ENCODE measurements at places on chromosomes 5 and 9. TPM values are rescaled to one million over a fixed set of nuclear protein-coding genes. Genes with fewer than 3 reads are reported as not detected.

DNA sequence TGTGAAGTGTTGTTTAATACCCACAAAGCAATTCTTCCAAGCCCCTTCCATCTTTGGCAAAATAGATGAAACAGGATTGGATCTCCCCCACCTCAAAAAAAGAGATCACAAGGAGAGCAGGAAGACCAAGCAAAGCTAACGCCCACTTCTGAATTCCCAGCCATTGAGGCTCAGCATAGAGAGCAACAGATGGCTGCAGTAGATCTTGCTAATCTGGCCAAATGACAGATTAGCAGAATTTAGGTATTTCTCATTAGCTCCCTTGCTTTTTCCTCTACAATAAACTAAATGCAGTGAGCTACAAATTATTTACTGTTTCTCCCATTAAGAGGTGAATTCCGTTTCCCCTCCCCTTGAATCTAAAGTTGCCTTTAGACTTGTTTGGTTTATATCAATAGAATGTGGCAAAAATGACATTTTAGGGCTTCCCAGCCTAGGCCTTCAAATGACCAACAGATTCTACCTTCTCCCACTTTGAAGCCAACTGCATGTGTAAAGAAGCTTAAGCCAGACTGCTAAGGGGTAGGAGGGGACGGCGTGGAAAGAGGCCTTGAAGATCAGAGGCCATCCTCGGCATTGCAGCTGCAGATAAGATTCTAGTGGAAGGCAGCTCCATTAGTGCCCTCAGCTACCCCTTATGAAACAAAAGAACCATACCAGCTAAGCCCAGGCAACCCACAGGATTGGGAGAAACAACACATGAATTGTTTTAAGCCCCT, 56.8 kb upstream of the CPEB4 start:
- DNase-seq: no peak
- H3K4me3 ChIP-seq: no peak overlapping the region
- peaks cover 2% of the 10 kb centered on the region for H3K27me3 ChIP-seq
- peaks cover 5% of the 10 kb centered on the region for H3K36me3 ChIP-seq

SCGB3A1 gene
- total RNA-seq: 5.4 TPM

GRCh38 chr5:136729901-136730355, 364.6 kb upstream of the TRPC7 start:
- H3K4me3 ChIP-seq: no peak overlapping the region
- H3K27me3 ChIP-seq: no peaks in the 10 kb centered on the region
- H3K27ac ChIP-seq: no peak overlapping the region
- peaks cover 5% of the 10 kb centered on the region for H3K4me1 ChIP-seq

GRCh38 chr9:135494791-135495559, 5.5 kb upstream of the MRPS2 start:
- no peaks in the 10 kb centered on the region for H3K4me1 ChIP-seq
- no peaks in the 10 kb centered on the region for H3K36me3 ChIP-seq
- H3K27ac ChIP-seq: no peak overlapping the region
- H3K4me3 ChIP-seq: no peak overlapping the region
- no peak for DNase-seq

SLC9A3 gene
- 1.1 TPM for total RNA-seq

HTR4 gene
- total RNA-seq: not detected

- DNase-seq: no peak
- H3K27ac ChIP-seq: no peak overlapping the region
- H3K27me3 ChIP-seq: no peaks in the 10 kb centered on the region
Measured at GRCh38 chr5:173498286-173498685, 118.2 kb downstream of the BOD1 start.
